ENCODE measurements at places on chromosomes 13 and 19.

- no peak for DNase-seq
These were observed 85.1 kb downstream of the RNASEH2B start for GRCh38 chr13:50994651-50995050.

DNA sequence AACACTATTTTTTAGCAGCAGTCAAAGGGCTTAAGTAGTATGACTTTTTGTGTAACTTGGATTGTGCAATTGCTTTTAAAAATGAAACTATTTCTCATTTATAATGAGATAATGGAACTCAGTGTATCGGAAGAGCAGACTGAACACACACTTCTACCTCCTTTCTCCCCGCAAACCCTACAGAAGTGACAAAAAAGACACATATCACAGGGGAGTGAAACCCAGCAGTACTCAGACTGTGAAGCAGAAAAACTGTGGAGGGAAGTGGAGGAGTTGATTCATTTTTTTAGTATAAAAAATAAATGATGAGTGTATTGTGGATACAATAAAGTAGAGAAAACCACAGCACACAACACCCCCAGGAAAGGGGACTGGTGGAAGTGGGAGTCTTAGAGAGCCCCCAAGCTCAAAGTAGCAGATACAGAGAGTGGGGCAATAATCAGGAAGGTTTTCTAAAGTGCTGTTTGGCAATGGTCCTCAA lies 9.7 kb downstream of the LPAR6 start:
- no peak for DNase-seq

DNA sequence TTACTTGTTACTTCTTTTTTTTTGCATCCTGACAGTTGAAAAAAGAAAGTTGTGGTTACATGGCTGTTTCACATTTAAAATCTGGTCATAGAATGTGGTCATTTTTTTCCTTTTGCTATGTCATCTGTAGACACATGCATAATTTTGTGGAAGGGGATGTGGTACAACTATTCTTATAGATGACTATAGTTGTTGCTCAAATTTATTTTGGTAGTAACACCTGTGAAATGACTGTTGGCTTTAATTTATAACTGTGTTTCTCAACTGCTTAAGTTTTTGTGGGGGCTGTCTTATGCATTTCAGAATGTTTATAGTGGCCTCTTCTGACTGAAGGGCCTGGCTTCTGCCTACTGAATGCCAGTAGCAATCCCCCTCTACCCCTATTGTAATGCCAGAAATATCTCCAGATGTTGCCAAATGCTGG lies 130.5 kb downstream of the PAN3 start:
- no peak for DNase-seq

DNA sequence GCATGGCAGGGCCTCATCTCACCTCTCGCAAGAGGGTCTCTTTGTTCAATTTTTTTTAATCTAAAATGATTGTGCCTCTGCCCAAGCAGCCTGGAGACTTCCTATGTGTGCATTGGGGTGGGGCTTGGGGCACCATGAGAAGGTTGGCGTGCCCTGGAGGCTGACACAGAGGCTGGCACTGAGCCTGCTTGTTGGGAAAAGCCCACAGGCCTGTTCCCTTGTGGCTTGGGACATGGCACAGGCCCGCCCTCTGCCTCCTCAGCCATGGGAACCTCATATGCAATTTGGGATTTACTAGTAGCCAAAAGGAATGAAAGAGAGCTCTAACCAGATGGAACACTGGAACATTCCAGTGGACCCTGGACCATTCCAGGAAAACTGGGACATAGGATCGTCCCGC lies 8.0 kb downstream of the FXYD3 start:
- no peak for DNase-seq

DNA sequence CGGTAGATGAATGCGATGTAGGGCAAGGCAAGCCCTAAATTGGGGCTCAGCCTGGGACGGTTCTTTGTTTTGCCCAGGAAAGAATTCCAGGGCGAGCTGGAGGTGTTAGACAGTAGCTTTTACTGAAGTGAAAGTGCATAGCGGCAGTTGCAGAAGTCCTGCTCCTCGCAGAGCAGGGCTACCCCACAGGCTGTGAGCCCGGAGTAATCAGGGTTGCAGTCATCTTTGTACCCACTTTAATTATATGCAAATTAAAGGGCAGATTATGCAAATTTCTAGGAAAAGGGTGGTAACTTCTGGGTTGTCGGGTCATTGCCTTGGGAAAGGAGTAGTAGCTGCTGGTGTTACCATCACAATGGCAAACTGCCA lies 30.5 kb downstream of the VAV1 start:
- DNase-seq: no peak

GRCh38 chr13:97313551-97314260 lies 91.6 kb downstream of the MBNL2 start:
- no peak for DNase-seq

DNA sequence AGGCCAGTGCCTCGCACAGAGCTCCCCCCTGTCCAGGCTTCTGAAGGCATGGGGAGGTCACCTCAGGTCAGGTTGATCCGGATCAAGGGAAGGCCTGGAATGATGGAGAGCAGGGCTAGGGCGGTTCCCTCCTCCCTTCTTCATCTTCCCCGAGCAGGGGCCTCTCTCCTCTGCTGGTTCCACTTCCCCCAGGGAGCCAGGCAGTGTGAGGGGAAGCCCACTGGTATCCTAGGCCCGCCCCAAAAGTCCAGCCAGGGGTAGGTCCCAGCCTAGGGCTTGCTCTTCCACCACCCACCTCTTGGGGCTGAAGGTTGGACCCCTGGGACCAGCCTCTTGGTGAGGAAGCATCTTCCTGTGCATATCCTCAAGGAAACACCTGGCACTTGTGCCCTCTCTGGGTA lies 16.4 kb upstream of the PRR19 start:
- DNase-seq: no peak

DNA sequence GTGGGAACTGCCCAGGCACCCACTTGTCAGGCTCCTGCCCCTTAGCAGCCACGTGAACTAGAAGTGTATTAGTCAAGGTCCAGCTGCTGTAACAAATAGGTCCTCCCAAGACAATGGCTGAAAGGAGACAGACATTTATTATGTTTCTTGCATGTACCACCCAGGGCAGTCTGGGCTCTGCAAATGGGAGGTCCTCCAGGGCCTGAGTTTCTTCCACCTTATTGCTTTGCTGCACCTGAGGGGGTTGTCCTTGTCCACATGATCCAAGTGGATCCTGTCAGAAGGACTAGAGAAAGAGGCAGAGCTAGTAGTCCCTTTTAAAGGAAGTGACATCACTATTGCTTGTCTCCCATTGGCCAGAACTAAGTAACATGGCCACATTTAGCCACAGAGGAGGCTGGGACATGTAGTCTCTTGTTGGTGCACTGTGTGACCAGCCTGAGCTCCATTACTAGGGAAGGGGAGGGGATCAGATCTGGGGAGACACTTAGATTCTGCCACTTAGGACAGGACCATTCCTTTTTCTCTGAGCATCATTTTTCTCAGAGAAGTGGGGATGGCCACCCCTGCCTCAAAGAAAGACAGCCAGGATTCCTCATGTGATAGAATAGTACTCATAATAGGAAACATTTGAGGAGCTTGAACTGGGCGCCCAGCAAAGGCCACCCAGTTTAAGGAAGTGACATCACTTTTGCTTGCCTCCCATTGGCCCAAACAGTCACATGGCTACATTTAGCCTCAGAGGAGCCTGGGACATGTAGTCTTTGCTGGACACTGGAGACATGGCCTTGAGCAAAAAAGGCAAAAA lies 15.1 kb downstream of the CC2D1A start:
- no peak for DNase-seq

DNA sequence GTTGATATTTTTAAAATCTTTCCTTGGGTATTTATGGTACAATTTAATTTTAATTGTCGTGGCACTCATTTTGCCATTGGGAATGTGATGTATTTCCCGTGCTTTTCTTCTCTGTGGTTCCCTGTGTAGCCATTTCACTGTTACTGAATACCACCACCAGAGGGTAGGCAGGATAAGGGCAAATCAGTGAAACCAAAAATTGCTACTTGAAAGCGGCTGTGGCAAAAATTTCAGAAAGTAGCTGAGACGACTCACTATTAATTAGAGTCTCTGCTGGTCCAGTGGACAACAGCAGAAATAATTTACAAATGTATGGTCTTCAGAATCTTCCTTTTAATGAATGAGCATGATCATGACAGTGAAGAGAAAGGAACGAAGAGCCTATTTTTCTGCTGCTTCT lies 34.4 kb upstream of the MIR17HG start:
- no peak for DNase-seq

GRCh38 chr13:100594731-100595130 lies 6.1 kb upstream of the GGACT start:
- no peak for DNase-seq

GRCh38 chr13:113360446-113360845 lies 3.5 kb downstream of the GRTP1 start:
- no peak for DNase-seq

DNA sequence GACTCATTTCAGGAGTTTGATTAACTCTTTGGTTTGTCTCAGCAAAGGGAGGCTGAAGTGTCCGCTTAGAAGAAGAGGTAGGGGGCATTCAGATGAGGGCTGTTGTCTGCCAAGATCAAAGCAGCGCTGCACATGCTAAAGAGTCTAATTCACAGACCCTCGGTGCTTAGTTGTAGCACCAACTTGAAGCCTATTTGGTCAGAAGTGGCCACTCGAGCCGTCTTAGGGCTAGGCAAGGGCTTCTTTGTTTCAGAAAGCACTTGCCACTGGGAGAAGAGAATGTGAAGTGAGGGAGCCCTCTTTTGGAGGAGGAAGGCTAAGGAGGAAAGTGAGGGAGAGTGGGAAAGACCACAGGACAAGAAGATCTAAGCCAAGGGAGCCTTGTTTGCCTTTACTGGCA lies 313.4 kb upstream of the TMTC4 start:
- DNase-seq: no peak

GRCh38 chr19:36398571-36398970 lies 19.6 kb upstream of the ZFP14 start:
- DNase-seq: no peak

GRCh38 chr19:1098177-1099051 lies 3.2 kb upstream of the POLR2E start:
- DNase-seq: peak; percentile 56

GRCh38 chr13:39132286-39133230 lies 94.3 kb downstream of the NHLRC3 start:
- DNase-seq: no peak

- DNase-seq: no peak
These were observed 8.1 kb downstream of the CARS2 start for GRCh38 chr13:110697842-110698241.

GRCh38 chr19:17641181-17641580 lies 47.0 kb downstream of the UNC13A start:
- no peak for DNase-seq

- no peak for DNase-seq
These were observed 418.7 kb downstream of the PCDH9 start for GRCh38 chr13:66811455-66811854.

DNA sequence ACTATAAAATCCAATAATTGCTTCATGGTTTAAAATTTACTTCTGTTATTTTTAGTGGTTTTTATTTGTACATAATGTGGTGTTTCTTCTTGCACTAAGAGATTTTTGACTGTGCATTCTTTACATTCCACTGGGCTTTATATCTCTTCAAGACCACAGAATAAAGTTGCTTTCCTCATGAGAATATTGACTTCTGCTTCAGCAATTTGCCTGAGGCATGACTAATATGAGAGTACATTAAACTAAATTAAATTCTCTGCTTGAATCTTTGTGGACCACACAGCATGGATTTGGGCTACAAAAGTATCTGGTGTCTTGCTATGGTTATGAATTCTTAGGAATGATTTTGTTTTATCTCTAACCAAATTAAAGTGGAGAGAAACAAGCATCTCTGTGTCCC lies 1463.4 kb upstream of the PCDH20 start:
- DNase-seq: no peak
